ENCODE measurements at places on chromosomes 13 and 19.

- DNase-seq, result peak; percentile 90
Measured at GRCh38 chr19:41449079-41449864, 6.3 kb downstream of the ERICH4 start.

DNA sequence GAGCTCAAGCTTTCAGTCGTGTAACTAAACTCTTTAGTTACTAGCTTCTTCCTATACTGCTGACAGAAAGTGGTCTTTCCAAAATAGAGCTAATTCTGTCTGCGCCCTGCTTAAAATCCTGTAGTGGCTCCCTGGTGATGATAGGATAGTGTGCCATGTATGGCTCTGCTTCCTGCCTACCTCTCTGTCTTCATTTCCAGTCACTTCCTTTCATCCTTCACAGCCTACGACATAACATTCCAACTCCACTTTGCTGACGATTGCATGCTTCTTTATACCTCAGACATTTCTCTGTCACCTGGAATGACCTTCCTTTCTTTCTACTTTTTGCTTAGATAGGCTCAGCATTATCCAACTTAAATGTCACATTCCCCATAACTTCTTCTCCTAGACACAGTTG lies 190.8 kb downstream of the MAB21L1 start:
- no peak for DNase-seq

GRCh38 chr19:1265615-1266128 lies 3.5 kb upstream of the CIRBP start:
- no peak for DNase-seq

- no peak for DNase-seq
Measured at GRCh38 chr13:79906345-79906744, 425.4 kb downstream of the NDFIP2 start.

- DNase-seq, result no peak
Measured at GRCh38 chr13:43306372-43306771, 283.0 kb downstream of the DNAJC15 start.

GRCh38 chr13:74047931-74048600 lies 86.1 kb downstream of the KLF12 start:
- no peak for DNase-seq

GRCh38 chr19:52673014-52673413 lies 34.9 kb upstream of the ZNF83 start:
- no peak for DNase-seq

GRCh38 chr13:111145506-111145905 lies 30.4 kb downstream of the ARHGEF7 start:
- no peak for DNase-seq

DNA sequence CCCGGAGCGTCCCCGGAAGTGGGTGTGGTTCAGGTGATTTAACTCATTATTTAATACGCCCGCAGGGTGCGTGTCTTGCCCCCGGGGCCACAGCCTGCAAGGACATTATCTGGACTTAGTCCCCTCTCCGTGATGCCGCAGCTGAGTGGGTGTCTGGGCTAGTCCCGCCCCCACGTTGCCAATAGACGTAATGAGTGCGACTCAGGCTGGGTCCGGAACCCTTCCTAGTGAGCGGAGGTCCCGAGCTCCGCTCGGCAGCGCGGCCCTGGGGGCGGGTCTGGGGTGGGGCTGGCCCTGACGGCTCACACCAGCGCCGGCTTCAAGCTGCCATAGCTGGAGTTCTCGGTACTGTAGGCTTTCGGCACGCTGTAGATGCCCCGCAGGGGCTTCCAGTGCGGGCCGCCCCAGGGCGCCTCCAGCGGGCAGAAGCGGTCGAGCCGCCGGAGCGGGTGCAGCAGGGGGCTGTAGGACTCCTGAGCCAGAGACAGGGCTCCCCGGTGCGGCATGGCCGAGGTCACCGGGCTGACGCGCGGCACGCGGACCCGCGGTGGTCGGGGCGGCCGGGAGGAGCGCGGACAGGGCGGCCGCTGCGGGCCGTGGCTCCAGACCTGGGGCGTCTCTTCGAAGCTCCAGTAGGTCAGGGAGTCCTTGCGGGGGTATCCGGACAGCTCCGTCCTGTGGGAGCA lies 918 bp upstream of the LHB start:
- peak; percentile 49 for DNase-seq

- DNase-seq, result no peak
Measured at GRCh38 chr19:6735181-6735911, 2.0 kb downstream of the GPR108 start.

DNA sequence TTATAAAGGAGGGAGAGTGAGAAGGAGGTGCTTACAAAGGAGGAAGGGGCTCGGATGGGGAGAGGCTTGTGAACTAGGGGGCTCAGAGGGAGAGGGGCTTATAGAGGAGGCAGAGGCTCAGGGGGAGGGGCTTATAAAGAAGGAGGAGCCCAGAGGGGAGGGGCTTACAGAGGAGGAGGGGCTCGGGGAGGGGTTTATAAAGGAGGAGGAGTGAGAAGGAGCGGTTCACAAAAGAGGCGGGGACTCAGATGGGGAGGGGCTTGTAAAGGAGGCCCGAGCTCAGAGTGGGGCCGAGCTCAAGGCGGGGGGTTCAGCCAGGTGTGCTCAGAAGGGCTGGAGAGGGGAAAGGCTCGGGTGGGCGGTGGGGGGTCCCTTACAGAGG lies 500 bp downstream of the SMIM24 start:
- DNase-seq, result no peak

DNA sequence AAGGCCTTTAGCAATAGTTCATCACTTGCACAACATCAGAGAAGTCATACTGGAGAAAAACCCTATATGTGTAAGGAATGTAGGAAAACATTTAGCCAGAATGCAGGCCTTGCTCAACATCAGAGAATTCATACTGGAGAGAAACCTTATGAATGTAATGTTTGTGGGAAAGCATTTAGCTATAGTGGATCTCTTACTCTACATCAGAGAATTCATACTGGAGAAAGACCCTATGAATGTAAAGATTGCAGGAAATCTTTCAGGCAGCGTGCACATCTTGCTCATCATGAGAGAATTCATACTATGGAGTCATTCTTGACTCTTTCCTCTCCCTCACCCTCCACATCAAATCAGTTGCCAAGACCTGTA lies 19.8 kb downstream of the ZNF583 start:
- DNase-seq, result no peak

DNA sequence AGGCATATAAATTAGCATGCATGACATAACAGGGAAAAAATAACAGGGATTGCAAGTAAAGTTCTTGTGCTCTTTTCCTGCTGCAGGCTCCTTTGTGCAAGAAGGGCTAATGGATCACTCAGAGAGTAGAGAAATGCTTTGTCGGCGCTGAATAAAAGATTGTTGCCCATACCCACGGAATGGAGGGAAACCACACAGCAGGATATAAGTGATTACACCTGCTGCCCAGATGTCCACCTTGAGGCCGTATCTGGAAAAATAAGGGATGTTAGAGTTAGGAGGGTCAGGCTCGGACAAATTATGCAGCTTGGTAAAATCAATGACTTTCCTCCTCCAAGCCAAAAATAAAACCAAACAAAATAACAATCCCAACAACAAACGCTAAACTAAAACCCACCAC lies 322.3 kb downstream of the DCLK1 start:
- DNase-seq, result no peak

DNA sequence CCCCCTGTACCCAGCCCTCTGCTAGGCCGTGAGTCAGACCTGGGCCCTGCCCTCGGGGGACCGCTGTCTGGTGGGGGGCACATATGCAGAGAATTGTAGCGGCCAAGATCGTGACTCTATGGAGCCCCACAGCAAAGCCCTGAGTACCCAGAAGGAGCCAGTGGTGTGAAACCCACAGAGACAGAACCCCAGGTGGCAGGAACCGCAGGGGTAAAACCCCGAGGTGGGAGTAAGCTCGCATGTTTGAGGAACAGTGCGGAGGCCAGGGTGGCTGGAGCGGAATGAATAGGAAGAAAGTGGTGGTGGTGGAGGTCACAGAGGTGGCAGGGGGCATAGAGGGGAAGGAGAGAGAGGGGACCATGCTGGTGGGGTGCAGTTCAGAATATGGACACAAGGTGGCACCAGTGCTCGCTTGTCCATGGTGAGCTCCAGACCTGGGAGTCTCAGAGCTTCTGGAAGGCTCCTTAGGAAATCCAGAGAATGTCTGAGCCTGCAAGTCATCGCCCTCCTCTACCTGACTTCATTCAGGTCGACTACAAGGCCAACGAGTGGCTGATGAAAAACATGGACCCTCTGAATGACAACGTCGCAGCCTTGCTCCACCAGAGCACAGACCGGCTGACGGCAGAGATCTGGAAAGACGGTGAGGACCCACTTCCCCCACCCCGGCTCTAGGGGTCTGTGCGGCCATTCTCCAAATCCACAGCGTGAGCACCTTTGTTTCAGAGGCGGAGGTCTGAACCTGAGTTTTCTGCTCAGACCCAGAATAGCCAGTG lies 48.9 kb downstream of the MYH14 start:
- DNase-seq, result peak; percentile 44

DNA sequence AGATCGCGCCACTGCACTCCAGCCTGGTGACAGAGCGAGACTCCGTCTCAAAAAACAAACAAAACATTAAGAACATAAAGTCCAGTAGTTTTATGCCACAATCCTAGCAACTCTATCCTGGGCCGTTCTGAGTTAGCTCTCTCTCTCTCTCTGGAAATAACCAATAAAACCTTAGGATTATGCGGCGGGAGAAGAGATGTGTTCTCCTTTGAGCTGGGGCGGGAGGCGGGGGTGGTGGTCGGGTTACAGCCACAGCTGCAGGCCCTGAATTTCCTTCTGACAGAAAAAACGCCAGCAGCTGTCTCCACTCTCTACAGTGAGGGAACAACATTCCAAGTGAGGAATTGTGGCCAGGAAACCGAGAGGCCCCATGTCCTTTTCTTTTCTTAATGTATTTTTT lies 9.1 kb upstream of the PNMA8A start:
- DNase-seq, result no peak

- DNase-seq, result no peak
Measured at GRCh38 chr13:97235549-97236231, 13.6 kb downstream of the MBNL2 start.

DNA sequence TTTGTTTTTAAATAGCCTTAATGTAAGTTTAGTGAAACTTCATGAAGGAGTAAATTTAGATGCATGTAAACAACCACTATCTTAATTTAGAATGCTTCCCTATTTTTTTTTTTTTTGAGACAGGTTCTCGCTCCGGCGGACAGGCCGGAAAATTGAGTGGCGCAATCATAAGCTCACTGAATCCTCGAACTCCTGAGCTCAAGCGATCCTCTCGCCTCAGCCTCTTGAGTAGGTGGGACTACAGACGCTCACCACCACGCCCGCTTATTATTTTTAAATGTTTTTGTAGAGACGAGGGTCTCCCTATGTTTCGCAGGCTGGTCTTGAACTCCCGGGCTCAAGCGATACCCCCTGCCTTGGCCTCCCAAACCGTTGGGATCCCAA lies 1.6 kb downstream of the TEX30 start:
- DNase-seq, result no peak

DNA sequence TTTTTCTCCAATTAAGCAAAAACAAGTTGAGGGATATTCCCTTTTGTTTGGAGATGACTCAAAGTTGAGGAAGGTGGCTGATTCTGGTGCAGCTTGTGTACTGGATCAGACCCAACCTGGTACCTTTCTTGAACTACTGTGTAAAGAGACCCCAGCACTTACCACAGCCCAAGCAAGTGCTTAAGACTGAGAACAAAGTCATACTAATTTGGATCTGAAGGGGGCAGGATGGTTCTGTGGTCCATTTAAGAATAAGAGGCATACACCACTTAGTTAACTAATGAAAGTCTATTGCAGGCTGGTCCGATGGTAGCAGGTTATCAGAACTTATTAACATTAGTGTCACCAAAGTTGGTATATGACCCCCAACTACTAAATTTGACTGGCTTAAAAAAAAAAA lies 6.3 kb downstream of the THSD1 start:
- no peak for DNase-seq

GRCh38 chr13:52638666-52639328 lies 3.4 kb upstream of the HNRNPA1L2 start:
- no peak for DNase-seq

- no peak for DNase-seq
Measured at GRCh38 chr19:20186174-20186573, 19.2 kb downstream of the ZNF486 start.

GRCh38 chr19:47006496-47006895 lies 13.1 kb upstream of the NPAS1 start:
- no peak for DNase-seq

GRCh38 chr13:51590971-51591627 lies 6.8 kb downstream of the WDFY2 start:
- no peak for DNase-seq

DNA sequence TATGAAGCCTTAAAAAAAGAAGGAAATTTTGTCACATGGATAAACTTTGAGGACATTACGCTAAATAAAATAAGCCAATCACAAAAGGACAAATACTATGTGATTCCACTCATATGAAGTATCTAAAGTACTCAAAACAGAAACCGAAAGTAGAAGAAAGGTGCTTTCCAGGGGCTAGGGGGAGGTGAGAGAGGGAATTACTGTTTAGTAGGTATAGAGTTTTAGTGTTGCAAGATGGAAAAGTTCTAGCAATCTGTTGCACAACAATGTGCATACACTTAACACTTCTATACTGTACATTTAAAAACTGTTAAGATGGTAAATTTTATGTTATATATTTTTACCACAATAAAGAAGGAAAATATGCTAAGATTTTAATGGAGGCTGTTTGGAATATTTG lies 83.0 kb downstream of the POLR1D start:
- no peak for DNase-seq

- no peak for DNase-seq
Measured at GRCh38 chr19:16078759-16079707, 2.7 kb downstream of the TPM4 start.

- no peak for DNase-seq
Measured at GRCh38 chr13:95209109-95209508, 92.1 kb downstream of the ABCC4 start.

DNA sequence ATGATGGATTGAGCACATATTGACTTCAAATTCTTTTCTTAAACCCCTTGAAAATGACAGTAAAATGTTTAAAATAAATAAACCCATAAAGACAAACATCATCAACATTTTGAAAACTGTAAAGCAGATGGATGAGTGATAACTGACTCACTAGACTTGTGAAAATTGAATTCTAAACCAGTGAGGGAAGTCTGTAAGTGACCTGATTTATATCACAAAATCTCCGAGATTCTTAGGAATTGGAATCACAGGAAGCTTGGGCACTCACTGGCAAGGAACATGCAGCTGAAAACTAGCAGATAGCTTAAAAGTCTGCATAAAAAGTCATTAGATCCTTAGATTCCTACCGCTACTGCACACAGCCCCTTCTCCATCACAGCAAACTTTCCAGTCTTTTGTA lies 51.3 kb upstream of the TSC22D1 start:
- no peak for DNase-seq

DNA sequence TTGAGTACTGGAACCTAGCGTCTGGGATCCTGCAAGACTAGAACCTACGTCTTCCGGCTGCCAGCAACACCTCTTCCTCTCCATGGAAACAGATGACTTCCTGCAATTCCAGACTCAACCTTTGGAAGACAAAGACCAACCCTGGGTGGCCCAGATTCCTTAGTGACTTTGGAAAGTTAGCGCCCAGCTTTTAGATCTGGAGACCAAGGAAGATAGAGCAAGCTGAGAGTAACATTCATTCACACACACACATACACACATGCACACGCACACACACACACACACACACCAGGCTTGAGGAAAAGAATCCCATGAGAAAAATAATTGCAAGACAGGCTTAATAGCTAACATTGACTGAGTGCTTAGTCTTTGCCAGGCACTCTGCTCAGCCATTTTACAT lies 788.9 kb downstream of the UQCRFS1 start:
- DNase-seq, result no peak

- no peak for DNase-seq
Measured at GRCh38 chr19:43743059-43743458, 11.7 kb downstream of the SMG9 start.

- no peak for DNase-seq
Measured at GRCh38 chr19:30908262-30908771, 440.9 kb downstream of the TSHZ3 start.

GRCh38 chr13:60959427-60959826 lies 456.2 kb downstream of the PCDH20 start:
- no peak for DNase-seq

GRCh38 chr13:104281910-104282309 lies 1215.7 kb upstream of the SLC10A2 start:
- no peak for DNase-seq
